Esophagus mucosa (tissue), 1 donor: ENCODE measurements at places on chromosomes 1 and 21.
A peak's percentile ranks its signal among the peaks of the same experiment; 100 is the strongest.

DNA sequence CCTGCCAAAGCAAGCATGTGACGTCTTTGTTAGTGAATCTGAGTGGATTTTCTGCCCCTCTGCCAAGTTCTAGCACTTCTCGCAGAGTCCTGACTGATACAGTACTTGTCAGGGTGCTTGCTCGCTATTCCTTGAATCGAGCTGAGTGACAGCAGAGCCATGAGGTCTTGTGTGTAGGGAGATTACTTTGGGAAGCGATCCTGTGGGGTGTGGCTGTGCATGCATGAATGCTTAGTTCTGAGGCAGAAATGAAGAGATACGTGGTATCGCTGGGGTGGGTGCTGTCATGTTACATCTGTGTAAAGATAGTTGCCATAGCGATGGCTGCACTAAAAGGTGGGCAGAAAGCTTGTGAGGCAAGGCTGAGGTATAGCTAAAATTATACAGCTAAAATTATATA is 19.3 kb upstream of the DNAJC28 start:
- no peak for ATAC-seq

GRCh38 chr1:54380290-54380882 is 25.8 kb downstream of the SSBP3 start:
- ATAC-seq, result no peak

DNA sequence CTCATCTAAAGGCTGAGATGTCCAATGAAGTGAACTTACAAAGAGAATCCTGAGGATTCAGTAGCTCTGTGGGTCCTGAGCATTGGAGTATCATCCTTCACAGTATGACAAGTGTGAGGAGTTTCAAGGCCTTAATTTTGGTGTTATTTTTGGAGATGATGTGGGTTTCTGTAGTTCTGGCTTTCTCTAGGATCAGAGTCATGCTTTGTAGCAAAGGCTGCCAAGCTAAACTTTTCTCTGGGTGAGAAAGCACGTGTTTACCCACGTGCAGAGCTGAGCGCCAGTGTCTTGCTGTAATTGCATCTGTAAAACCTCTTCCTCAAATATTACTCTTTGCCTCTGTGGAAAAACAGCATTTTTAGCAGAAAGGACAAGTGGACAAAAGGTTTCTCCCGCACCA is 387.8 kb upstream of the LYPLAL1 start:
- ATAC-seq, result no peak

DNA sequence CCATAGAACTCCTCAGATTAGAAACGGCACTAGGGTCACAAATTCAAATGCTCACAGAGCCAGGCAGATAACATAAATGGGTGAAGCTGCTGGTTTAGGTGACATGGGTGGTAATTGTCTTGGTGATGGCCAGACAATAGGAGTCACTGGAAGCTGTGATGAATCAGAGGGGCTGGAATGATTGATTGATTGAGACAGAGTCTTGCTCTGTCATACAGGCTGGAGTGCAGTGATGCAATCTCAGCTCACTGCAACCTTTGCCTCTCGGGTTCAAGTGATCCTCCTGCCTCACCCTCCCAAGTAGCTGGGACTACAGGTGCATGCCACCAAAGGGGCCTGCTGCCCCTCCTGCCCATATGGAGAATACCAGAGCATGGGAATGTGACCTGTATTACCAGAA is 63.0 kb downstream of the HIVEP3 start:
- peak; percentile 46 for ATAC-seq

DNA sequence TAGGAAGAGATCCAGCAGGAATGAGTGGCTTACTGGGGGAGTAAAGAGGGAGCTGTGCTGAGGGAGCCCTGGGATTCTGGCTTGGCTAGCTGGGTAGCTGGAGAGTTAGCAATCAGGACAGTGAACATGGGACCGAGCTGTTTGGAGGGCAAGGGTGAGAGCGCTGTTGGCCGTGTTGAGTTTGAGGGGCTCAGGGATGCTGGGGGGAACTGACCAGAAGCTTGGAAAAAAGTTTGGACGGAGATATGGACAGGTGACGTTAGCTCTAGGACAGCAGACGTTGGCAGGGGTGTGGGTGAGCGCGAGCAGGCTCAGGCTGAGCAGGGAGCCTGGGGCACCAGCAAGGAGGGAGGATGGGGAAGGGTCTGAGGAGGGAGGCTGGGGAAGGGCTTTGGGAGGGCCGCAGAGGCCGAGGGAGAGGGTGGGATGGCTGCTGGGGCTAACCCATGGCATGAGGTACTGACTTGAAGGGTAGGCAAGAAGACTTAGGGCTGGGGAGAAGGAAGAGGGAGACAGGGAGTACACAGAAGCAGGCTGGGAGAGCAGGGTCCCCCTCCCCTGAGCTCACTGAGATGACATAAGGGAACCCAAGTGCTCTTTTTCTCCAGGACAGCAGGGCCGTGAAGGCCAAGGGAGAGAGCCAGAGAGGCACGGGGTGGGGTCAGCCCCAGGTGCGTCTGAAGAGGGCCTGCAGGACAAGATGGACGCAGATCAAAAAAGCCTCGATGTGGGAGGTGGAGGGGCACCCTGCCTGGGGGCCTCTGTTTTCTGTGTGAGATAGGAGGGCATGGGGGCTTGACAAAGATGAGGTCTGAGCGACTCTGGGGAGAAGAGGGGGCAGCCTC is 8.2 kb downstream of the SH2D2A start:
- no peak for ATAC-seq

DNA sequence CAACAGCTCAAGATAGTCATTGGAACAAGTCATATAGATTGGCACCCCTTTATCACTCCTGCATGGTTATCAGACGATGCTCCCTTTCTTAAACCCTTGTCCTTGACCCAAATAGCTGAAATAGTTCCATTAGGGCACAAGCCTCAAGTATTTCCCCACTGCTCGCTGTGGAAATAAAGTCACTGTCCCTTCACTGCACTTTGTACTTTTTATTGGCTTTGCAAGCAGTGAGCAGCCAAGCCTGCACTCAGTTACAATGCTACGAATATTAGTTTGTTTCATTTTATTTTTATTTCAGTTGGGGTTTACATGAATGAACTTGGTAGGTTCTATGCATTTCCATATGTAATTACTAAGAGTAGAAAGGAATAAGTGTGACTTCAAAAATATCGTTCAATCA is 1176.4 kb downstream of the BRINP3 start:
- no peak for ATAC-seq

DNA sequence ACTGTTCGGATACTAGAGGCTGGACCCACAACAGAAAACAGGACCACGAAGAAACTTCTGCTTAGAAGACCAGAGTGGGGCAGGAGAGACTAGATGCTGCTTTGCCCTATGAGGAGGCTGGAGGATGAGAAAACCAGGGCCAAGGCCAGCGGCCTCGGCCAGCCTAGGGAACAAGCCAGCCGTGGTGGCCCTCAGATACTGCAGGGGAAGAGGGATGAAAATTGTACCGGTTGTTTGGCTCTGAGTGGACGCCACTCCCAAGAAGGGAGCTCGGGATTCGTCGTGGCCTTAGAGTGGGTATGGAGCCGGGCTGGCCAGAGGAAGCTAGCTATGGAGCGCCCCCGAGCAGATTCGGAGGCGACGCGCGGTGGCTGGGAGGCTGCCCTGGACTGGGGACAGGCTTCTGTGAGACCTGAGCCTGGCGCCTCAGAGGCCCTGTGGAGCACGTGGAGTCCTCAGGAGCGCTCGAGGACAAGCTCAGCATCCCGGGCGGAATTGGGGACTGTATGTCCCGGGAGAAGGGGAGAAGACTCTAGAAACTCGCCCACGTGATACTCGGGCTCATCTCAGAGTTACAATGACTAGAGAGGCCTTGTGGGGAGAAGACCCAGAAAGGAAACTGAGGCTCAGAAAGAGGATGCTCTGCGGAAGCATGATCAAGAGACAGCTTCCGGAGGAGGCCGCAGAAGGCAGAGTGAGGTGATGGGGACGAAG is 2.8 kb downstream of the PRRX1 start:
- ATAC-seq, result no peak

GRCh38 chr21:30168086-30168485 is 1.5 kb upstream of the CLDN17 start:
- peak; percentile 75 for ATAC-seq

- peak; percentile 79 for ATAC-seq
Observed at GRCh38 chr1:168504064-168504837, 39.5 kb downstream of the XCL2 start.

- ATAC-seq, result no peak
Observed at GRCh38 chr1:13921190-13921589, 221.2 kb downstream of the PRDM2 start.

- ATAC-seq, result peak; percentile 91
Observed at GRCh38 chr1:211705467-211706091, 30.2 kb upstream of the NEK2 start.

DNA sequence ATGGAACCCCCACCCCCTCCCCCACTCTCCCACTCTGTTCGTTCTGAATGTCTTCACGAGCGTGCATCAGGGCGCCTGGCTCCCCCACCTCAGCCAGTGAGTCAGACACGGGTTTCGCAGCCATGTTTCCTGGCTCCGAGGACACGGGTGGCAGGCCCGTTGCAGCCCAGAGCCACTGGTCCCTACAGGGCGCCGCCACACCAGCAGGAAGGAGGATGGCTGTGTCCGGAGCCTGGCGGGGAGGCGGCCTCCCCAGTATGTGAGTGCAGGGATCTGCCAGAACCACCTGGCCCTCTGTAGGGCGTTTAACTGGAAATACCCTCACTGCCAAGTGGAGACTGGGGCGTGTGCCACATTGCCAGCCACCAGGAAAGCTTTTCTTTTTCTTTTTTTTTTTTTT is 18.5 kb downstream of the CSTB start:
- ATAC-seq, result peak; percentile 19

DNA sequence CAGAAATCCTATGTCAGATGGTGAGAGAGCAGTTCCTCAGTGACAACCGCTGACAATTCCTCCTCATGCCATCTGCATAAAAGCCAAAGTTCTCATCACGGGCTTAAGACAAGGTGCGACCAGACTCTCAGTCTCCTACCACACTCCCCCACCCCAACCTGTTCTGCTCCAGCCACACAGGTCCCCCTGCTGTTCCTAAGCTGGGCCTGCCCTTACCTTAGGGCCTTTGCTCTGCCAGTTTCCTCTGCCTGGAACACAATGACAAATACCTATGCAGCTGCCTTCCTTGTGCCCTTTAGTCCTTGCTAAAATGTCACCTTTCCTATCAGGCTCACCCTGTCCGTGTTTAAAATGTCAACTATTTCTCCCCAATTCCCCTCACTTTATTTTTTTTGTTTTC is 382.2 kb downstream of the NTNG1 start:
- no peak for ATAC-seq

- no peak for ATAC-seq
Observed at GRCh38 chr1:201681375-201681774, 142.4 kb downstream of the NAV1 start.

DNA sequence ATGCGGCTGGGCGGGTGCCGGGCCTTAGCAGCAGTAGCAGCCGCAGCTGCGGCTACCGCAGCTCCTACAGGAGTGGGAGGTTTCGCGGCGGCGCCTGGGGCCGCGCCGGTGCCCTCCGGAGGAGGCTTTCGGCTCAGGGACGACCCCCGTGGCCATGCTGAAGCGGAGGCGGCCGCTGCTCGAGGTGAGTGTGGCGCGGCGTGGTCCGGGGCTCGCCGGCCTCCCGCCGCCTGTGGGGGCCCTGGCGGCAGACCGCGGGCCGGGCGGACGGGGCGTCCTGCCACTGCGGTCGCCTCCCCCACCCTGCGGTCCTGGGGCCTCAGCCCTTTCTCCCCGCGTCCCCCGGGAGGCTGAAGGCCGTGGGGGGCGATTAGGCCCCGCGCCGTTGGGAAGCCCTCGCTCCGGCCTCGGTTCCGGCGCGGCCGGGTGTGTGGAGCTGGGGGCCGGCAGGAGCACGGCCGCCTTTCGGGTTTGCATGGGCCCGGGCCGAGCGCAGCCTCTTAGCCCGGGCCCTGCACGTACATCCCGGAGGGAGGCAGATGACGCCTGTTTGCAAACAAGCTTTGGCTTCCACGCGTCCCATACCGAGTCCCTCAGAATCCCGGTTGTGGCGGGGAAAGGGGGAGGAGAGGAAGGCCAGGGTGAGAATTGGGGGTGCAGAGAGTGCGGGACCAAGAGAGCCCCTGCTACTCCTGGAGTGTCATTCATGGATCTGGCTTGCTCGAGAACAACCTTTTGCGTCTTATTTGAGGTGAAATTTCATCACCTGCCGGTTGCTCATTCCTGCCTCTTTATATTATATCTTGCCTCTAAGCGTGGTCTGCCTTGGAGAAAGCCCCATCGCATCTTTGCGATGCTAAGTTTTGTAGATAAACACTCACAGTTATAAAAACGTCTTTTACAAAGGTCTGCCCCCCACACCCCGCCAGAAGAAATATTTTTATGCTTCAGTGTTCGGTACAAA is 613 bp downstream of the ZFYVE9 start:
- ATAC-seq, result peak; percentile 65

GRCh38 chr1:93864175-93864574 is 14.8 kb downstream of the DNTTIP2 start:
- ATAC-seq, result no peak

DNA sequence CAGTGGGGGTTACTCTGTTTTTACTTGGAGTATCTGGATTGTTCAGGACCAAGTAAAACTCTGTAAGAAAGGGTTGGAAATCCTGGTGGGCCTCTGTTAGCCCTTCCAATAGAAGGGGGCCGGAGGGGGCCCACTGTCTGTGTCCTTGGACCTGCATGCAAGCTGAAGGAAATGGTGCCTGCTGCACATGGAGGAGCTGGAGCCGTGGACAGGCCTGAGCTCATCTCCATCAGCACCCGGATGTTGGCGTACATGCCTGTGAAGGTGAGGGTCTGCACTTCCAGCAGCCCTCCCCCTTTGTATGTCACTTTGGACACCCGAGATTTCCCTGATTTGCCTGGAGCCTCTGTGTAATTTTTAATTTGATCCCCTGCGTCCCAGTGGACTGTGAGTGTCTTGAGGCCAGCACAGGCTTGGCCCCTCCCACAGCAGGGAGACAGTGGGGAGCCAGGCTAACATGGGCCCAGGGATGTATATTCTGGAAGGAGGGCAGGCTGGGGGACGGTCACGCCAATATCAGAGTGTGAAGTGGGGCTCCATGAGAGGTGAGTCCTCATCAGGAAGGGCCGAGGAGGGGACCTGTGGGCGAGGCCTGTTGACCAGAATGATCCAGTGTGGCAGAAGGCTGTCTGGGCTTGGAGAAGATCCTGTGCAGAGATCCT is 16.8 kb downstream of the GALNT2 start:
- ATAC-seq, result no peak

DNA sequence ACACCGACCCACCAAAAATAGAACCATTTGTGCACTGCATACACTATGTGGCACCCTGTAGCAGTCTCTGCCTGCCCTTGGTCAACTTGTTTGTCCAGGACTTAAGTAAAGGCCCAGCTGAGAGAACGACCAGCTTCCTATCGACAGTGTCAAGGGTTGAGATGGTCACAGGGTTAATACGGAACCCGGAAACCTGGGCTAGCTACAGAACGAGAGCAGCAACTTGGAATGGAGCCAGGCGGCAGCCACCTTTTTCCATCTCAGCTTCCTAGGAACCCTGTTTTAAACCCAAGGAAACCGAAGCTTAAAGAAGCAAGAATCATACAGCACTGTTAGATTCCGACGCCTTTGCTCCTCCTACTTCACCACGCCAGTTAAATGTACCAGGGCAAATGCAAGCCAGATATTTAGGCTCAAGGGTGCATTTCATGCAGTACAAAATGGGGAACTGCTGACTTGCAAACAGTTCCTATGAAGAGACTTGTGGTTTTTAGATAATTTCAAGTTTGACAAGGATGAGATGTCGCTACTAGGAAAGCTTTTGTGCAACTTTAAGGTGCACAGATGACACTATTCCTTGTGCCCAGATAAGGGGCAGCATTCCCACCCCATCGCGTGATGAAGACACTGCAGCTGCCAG is 35.5 kb downstream of the SLC66A1 start:
- no peak for ATAC-seq
